Hematopoietic multipotent progenitor cell treated with erythropoietin and hydrocortisone succinate and interleukin-3 and kit ligand, for 15 days (in vitro differentiated cells): ENCODE measurements at places on chromosomes 3 and 15.

DNA sequence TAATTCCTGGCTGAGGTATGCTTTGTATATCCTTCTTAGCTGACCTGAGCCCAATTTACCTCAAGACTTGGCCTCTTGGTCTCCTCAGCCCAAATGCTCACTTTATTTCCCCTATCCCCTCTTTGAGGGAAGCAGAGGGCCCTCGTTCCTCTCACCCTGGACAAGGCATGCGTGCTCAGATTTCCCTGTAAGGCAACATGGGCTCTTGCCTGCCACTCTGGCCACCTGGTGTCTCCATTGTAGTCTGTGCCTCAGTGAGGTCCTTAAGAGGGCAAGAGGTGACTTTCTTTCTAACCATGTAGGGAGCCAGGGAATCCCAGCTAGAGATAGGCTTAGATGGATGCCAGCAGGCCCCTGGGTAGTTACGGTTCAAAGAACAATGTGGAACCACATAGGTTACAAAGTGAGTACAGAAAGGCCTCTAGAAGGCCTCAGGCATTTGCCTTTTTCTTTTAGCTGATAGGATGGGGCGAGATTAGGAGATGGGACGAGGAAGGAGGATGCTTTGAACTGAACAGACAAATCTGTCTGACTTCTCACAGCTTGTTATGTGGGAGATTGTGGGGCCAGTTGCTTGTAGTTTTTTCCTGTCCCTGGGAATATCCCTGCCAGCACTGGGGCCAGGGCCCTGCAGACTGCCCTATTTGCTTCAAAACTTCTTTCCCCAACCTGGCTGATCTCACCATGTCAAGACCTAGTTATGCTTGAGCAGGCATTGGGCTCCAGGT is 1.1 kb upstream of the INTS14 start:
- no peak for DNase-seq

- DNase-seq = no peak
These were observed 838.5 kb downstream of the TUSC7 start for GRCh38 chr3:117547956-117548550.

DNA sequence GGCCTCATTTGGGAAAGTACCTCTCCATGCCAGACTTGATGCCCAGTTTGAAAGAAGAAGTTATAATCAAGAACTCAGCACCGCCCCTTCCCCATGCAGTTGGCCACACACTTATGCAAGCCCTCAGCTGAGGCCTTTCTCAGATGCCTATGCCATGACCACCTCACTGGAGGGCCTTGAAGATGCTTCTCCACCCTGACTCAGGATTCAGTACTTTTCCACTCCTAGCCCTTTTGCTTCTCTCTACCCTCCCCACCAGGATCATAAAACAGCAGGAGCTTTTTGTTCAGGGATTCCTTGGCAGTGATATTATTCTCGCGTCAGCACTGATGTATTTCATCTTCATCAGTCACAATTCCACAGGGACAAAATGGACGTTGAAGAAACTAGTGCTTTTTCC is 313.5 kb downstream of the PYDC2 start:
- DNase-seq = no peak

DNA sequence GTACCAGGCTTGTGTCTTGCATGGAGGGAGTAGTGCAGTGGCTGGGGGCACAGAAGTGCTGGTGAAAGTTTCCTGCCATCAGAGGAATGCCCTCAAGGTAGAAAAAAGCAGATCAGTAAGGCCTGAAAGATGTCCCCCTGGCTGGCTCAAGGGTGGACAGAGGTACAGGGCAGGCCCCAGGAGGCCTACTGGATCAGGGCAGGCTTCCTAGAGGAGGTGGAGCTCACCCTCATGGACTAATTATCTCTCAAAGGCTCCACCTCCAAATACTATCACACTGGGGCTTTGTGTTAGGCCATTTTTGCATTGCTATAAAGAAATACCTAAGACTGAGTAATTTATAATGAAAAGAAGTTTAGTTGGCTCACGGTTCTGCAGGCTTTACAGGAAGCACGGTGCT is 7.8 kb downstream of the SPSB4 start:
- DNase-seq = no peak

GRCh38 chr3:13427662-13428603 is 7.8 kb upstream of the NUP210 start:
- DNase-seq = no peak

- no peak for DNase-seq
These were observed 46.0 kb downstream of the SETD2 start for GRCh38 chr3:47117807-47118364.

DNA sequence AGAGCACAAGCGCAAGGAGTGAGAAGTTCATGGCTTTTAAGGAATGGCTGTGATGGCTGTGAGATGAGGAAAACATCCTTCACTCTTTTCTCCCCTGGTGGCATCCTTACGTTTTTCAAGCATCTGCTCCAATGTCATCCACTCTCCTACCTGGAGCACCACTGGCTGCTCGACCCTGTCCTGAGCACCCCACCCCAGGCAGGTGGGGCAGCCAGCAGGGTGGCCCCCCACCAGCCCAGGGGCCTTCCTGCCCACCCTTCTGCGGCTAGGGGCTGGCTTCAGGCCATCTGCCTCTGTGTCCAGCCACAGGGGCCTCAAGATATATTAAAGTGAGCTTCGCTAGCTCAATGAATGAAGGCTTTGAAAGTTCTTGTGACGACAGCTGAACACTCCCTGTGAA is 56.1 kb downstream of the ATP10A start:
- no peak for DNase-seq

DNA sequence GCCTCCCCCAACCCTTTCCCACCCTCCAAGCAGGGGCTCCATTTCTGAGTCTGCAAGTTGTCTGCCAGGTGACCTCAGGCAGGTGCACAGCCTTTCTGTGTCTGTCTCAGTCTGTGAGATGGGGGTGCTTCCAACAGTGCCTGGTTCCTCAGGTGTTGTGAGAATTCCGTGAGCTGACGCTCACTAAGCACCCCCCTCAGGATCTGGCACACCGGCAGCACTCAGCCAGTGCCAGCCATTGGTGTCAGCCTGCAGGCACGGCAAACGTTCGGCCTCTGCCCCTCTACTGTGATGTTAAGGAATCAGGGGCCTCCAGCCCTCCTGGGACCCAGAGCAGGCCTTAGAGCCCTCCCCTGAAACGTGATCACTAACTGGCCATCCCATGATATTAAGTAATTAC is 2.4 kb downstream of the KLF15 start:
- DNase-seq = no peak

DNA sequence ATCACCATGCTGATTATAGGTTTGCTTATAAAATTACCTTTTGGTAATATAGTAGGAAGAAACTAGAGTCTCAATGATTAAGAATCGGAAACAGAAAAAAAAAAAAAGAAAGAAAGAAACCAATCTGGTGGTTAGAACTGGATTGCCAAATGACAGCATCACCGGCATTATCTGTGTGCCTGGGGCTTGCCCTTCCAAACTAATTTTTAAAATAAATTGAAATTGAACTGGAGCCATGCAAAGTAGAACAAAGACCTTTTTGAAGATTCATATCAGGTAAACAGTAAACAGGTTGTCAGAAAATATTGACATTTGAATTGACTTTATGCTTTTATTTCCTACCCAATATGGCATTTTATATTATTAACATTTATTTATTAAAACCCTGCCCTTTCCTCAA is 11.2 kb upstream of the CPB1 start:
- DNase-seq = no peak

DNA sequence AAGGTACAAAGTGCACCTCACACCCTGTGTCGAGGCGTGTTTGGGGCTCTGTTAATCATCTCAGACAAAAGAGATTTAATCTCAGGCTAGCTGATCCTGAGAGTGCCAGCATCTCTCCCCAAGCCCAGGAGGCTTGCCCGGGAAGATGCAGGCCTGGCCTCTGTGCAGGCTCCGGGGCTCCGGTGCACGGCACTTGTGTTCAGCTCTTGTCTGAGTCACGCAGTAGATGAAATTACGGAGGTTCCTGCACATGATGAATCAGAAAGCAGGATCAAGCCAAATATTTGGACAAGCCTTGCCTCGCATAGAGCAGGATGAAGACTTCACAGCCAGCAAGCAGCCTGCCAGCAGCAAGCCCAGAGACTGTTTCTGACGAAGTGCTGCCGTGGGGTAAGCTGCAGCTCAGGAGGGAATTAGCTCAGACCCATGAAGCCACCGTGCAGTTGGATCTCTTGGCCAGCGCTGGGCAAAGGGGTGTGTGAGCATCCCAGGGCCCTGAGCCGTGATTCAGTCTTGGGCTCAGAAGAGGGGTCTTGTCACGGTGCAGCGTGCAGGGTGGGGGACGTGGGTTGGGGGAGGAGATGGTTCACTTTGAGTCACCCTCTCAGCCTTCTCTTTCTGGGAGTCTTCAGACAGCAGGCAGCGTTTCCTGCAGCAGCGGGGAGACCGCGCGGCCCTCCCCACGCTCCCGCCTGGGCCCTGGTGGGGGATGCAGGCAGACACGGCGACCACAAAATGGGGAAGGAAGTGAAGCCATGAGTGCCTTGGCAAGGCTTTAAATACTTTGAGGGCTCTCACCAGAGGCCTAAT is 89.2 kb upstream of the MEF2A start:
- DNase-seq = no peak
